CD4-positive, alpha-beta memory T cell (primary cell): ENCODE measurements at places on chromosomes 13 and 19. TPM values are rescaled to one million over a fixed set of nuclear protein-coding genes. Genes with fewer than 3 reads are reported as not detected.

GRCh38 chr13:80508031-80508430 lies 167.1 kb upstream of the SPRY2 start:
- H3K36me3 ChIP-seq: no peaks in the 10 kb centered on the region
- no peak overlapping the region for H3K27ac ChIP-seq
- no peaks in the 10 kb centered on the region for H3K27me3 ChIP-seq
- no peak for DNase-seq

DNA sequence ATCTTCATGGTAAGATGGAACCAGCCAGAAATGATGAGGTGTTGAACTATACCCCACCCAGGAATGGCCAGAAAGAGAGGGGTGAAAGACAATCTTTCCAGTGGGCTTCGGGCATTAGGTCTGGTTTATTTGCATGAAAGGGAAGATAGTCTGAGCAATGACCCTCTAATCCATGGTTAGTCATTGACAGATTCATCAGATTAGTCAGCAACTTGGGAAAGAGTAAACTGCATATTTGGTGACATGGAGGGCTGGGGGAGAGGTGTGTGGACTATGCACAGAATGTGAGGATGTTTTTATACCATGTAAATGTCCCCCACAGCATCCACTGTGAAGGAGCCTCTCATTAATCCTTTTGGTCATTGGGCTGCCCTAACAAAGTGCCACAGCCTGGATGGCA lies 30.1 kb upstream of the USP12 start:
- no peak for DNase-seq
- no peaks in the 10 kb centered on the region for H3K4me1 ChIP-seq
- H3K36me3 ChIP-seq: no peaks in the 10 kb centered on the region
- no peak overlapping the region for H3K27ac ChIP-seq
- no peak overlapping the region for H3K4me3 ChIP-seq

DNA sequence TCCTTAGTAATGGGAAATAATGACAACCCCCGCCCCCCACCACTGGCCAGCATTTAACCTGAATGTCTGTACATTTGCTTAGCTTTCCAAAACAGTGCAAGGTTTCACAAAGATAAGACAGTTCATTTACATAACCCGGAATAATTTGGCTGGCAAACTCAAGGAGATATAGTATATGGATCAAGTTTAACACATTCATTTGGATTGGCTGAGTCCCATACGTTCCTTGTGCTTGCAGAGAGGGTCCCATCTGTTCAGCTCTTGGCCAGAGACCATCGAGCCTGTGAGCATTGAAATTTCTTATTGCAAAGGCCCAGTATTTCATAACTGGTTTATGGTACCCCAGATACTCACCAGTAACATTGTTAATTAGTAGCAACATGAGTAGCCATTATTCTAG lies 116.5 kb downstream of the GPC6 start:
- no peaks in the 10 kb centered on the region for H3K27me3 ChIP-seq
- no peak overlapping the region for H3K27ac ChIP-seq
- no peak for DNase-seq
- H3K4me3 ChIP-seq: no peak overlapping the region
- no peaks in the 10 kb centered on the region for H3K36me3 ChIP-seq
- H3K4me1 ChIP-seq: no peaks in the 10 kb centered on the region

- no peak overlapping the region for H3K4me3 ChIP-seq
- DNase-seq: no peak
- H3K27ac ChIP-seq: no peak overlapping the region
- peaks cover 6% of the 10 kb centered on the region for H3K4me1 ChIP-seq
- H3K36me3 ChIP-seq: no peaks in the 10 kb centered on the region
Measured at GRCh38 chr13:110812121-110812868, 98.8 kb downstream of the ING1 start.

DNA sequence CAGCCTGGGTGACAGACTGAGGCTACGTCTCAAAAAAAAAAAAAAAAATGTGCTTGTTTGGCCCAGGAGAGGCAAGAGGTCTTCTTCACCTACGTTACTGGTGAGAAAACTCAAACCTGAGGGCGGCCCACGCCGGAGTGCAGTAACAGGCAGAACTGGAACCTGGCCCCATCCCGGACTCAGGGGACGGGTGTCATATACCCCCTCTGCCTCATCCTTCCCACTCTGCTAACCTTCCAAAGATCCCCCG lies 414 bp upstream of the ADAT3 start:
- peak overlapping the region; percentile 15 for H3K27ac ChIP-seq
- no peaks in the 10 kb centered on the region for H3K27me3 ChIP-seq
- no peak overlapping the region for H3K4me3 ChIP-seq
- H3K36me3 ChIP-seq: no peaks in the 10 kb centered on the region
- peaks cover 14% of the 10 kb centered on the region for H3K4me1 ChIP-seq

- DNase-seq: no peak
- H3K4me3 ChIP-seq: no peak overlapping the region
- H3K36me3 ChIP-seq: peaks cover 9% of the 10 kb centered on the region
- no peaks in the 10 kb centered on the region for H3K27me3 ChIP-seq
- peaks cover 63% of the 10 kb centered on the region for H3K4me1 ChIP-seq
- no peak overlapping the region for H3K27ac ChIP-seq
Measured at GRCh38 chr13:113205428-113205931, 3.0 kb downstream of the PCID2 start.

CACNA1A gene
- 0.30 TPM for total RNA-seq

DNA sequence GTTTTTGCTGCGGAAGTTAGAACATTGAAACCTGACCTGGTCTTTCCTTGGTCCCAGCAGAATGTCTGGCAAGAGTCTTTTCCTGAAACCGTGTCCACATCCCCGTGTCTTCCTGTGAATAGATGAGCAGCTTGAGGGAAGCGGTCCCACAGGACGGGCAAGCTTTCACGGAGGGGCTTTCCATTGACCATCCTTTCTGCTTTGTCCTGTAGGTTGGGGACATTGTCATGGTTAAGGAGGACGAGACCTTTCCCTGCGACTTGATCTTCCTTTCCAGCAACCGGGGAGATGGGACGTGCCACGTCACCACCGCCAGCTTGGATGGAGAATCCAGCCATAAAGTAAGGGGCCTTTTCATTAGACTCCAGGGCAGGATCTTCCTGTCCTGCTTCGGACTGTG lies 126.0 kb downstream of the ATP11A start:
- no peak overlapping the region for H3K27ac ChIP-seq
- H3K4me3 ChIP-seq: no peak overlapping the region
- DNase-seq: no peak
- peaks cover 43% of the 10 kb centered on the region for H3K36me3 ChIP-seq
- H3K27me3 ChIP-seq: no peaks in the 10 kb centered on the region

DNA sequence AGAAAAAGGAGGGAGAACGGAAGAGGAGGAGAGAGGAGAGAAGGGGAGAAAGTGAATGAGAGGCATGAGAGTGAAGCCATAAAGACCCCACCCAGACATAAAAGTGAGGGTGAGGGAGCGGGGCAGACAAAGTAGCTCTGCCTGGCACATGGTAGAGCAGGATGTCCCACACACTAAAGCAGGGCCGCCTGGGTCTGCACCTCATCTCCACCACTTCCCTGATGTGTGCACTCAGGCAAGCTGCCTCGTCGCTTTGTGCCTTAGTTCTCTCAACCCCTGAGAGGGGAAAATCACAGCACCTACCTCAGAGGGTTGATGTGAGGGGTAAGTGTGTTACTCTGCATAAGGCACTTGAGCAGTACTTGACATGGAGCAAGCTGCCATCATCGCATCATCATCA lies 488.1 kb downstream of the COG6 start:
- DNase-seq: no peak
- H3K4me1 ChIP-seq: peaks cover 42% of the 10 kb centered on the region
- H3K27ac ChIP-seq: no peak overlapping the region
- no peak overlapping the region for H3K4me3 ChIP-seq
